Stimulated activated CD8-positive, alpha-beta memory T cell treated with anti-CD3 and anti-CD28 coated beads, Interleukin-4, amount 100 ng/mL, for 4 hours (primary cell): ENCODE measurements at places on chromosomes 3 and 15.

DNA sequence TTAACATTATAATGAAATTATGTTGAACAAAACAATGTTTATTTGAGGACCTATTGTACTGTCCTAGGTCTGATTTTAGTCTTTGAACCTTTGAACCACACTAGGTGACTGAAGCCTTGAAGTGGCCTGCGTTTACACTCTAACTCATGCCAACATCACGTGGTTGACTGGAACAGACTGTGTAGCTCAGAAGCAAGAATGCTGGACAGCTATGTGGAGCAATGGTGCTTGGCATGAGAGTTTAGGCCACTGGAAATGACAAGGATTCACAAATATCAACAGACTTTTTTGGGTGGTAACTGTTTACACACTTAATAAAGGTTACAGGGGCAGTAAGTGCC is 391.5 kb downstream of the RAP2B start:
- no peak for DNase-seq

DNA sequence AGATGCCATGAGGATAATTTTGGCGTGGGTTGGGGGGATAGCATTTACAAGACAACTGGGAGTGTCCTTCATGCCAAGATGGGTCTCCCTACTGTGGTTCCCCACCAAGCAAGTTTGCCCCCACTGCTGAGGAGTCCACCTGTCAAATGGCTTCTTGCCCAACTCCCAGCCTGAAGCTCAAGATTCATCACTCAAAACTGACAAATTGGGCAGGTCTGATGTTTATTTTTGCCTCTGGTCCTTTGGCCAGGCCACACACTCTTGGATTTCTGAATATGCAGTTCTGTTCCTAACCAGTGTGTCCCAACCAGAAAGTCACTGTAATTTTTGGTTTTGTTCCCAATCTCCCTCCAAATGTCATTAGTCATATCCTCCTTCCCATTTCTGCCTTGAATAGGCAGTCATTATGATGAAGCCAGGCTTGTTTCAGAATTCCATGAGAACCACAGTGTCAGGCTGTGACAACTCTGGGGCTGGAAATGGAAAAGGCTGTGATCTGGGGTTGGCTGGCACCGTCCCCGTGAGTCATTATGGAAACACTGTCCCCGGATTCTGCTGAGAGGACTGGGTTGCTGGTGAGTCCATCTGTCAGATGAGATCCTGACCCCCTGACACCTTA is 29.3 kb upstream of the MEF2A start:
- DNase-seq, result no peak

DNA sequence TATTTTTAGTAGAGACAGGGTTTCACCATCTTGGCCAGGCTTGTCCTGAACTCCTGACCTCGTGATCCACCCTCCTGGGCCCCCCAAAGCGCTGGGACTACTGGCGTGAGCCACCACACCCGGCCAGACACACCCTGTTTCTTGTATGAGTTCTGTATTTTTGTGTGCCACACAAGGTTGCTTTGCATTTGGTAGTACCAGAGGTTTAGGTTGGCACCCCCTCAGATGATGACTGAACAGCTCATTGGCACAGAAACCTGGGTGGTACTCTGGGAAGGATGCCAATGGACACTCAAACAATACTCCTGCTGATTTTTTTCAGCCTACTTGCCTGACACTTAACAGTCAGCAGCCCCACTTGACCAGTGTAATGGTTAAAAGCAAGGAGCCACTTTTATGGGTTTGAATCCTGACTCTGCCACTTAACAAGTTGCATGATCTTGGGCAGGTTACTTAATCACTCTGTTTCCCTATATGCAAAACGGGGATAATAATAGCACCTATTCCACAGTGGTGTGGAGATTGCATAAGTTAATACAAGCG is 39.2 kb upstream of the BCL2A1 start:
- no peak for DNase-seq

DNA sequence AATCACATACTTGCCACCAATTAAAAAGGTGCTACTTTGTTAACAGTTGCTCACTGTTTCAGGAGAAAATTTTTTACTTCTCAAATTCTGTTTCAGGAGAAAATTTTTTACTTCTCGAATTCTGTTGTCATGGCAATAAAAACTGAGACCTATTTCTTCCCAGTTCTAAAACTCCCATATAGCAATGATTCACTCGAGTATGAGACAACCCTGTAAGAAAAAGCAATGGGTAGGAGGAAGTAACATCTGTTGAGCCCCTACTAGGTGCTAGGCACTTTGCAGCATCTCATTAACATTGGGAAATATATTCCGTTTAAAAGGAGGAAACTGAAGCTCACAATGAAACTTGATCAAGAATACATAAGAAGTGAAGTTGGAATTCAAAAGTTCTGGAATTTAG is 35.1 kb upstream of the IGSF11 start:
- no peak for DNase-seq

DNA sequence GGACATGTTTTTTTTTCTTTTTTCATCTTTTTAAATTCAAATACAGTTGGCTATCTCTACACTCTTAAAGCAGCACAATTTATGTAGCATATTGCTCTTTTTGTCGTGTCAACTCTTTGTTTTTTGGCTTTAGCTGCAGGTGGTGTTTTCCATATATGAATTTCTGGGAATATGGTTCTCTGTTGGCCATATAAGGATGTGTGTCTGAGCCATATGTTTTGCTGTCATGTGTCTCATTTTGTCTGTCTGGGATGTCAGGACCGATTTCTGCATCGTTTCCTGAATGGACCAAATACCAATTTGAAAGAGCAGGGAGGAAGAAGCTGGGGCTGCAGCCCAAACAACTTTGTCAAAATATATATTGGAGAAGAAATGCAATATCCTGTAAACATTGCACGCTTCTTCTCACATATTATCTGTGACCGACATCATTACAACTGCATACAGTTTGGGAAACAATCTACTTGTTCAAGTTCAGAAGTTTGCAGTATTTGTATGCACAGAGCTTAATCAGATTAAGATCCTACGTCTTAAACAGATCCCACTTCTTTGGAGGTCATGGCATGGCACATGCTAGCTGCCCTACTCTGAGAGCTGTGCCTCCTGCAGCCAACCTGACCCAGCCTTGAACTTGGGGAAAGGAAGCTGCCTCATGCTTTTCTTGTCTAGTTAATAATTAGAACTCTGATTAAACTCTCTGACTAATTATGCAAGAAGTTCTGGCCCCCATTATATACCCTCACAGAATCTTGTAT is 4.0 kb upstream of the SATB1 start:
- DNase-seq, result no peak

GRCh38 chr3:135503760-135504686 is 461.5 kb upstream of the PPP2R3A start:
- no peak for DNase-seq

GRCh38 chr15:94162939-94163338 is 68.4 kb upstream of the MCTP2 start:
- DNase-seq, result no peak

DNA sequence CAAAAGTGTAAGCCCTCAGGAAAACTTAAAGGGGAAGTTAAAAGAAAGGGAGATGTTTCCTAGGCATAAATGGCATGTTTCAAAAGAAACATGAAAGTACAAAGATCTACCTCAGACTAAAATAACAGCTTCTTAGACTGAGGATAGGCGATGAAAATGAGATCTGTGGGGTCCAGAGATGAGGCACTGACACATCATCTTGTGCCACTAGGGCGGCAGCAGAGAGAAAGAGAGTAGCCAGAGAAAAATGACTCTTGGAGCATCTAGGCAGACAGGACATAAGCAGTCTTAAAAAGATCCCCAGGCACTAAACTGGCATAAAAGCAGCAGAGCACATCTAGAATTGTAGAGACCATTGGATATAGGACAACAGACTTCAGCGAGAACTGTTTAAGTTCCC is 42.5 kb upstream of the RFX7 start:
- DNase-seq, result no peak

- no peak for DNase-seq
Measured at GRCh38 chr15:29962407-29962806, 120.3 kb upstream of the GOLGA8J start.

DNA sequence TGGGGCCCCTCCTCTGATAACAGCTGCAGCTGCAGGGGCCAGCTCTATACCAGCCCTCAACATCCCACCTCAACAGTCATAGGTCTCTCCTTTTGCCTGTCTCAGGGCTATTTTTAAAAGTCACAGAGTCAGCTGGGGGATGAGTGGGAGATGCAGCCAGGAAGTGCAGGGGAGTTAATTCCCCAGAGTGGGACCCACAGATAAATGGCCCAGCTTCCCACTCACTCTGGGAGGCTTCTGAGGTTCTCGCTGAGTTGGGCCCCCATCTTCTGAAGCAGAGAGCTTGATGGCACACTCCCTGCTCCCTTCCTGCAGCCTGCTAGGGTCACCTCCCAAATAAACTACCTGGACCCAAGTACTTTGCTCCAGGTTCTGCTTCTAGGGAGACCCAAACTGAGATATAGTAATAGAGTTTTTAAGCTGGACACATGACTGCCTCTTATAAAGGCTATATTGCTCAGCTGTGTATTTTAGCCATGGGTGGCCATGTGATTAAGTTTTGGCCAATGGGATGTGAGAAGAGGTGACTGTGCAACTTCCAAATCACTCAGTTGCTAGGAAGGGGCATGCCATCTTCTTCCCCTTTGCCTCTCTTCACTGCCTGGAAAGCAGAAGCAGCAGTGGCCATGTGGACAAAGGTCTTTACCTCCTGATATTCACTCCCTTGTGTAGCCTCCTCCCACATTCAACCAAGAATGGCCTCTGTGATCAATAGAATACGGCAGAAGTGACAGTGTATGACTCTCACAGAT is 15.5 kb upstream of the VIPR1 start:
- DNase-seq, result no peak
